A172 (cell line): ENCODE measurements at places on chromosomes 13 and 19. TPM values are rescaled to one million over a fixed set of nuclear protein-coding genes. Genes with fewer than 3 reads are reported as not detected.

- no peak for DNase-seq
Observed at GRCh38 chr19:2173767-2174577, 10.2 kb downstream of the DOT1L start.

DNA sequence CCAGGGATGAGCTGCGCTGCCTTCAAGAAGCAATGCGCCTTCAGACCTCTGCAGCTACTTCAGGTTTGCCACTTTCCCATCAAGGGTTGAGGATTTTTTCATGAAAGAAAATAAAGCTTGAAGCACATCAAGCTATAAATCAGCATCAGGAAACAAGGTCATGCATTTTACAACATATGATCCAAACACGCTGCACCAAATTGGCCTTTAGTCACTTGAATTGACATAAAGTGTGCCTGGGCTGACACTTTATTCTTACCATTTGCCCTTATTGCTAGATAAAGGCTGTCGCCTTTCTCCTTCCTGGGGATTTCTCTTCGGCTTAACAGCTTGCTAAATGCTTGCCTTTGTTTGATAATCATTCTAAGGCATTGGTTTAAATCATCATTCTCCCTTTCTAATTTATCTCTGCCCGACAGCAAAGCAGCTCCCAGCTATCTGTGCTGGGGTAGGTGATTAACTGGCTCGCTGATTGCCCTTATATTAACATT, 87.7 kb downstream of the LHFPL6 start:
- no peak for DNase-seq

PRR22 gene
- 0.41 and 2.0 TPM in 2 replicates for total RNA-seq

DNA sequence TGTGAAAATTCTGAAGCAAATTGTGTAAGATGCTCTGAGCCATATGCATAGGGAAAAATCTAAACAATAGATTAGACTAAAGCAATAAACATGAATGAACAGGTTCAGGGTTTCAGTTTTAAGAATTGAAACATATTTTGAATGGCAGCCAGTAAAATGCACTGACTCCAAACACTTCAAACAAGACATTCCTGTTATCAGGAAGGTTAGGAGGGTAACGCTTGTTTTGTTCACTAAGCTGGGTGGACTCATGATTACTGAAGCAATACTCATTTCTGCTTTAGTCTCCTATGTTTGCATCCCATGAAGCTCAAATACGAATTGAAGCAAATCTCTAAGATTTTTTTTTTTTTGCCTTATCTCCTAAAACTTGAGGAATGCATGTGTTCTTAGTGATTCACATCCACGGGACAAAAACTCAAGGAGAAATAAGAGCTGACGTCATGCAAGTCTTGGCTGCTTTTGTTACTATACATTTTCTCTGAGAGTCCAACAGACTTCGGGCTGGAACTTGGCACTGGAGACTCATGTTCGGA, 29.1 kb upstream of the IGFL4 start:
- peak; percentile 79 for DNase-seq

SLC27A1 gene
- 14.9 and 16.7 TPM in 2 replicates for total RNA-seq

- peak; percentile 13 for DNase-seq
Observed at GRCh38 chr13:83515268-83516015, 366.8 kb downstream of the SLITRK1 start.

DNA sequence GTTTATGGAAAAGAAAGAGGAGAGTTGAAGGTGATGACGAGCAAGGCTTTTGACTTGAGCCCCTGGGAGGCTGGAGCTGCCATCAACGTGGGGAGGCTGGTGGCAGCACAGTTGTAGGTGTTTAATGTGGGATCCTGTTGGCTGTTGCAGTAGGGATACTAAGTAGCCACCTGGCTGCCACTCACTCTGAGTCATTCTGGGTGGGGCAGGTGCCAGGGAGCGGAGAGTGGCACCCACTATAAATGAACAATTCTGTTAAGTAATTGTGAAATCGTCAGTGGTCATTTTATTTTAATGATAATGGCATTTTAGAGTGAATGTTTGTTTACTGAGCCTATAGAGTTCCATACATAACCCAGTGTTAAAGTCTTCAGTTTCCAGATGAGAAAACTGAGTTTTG, 9.8 kb downstream of the ZNF317 start:
- DNase-seq = no peak

GRCh38 chr13:71378961-71379905, 487.8 kb downstream of the DACH1 start:
- DNase-seq = no peak

- no peak for DNase-seq
Observed at GRCh38 chr19:33668968-33669367, 47.2 kb downstream of the CHST8 start.

GRCh38 chr19:50719566-50719965, at the start of gene SHANK1:
Gene SHANK1, minus strand, starts transcription at chr19:50719802. Its CDS starts 2,883 bp downstream, at chr19:50716919.
- DNase-seq = no peak

- no peak for DNase-seq
Observed at GRCh38 chr19:11814700-11815035, 595 bp downstream of the ZNF440 start.
